ENCODE measurements at places on chromosomes 2 and 18.

- DNase-seq, result no peak
These were observed 740 bp downstream of the CHMP3 start for GRCh38 chr2:86562485-86562921.

- DNase-seq, result no peak
These were observed 89.9 kb upstream of the CD226 start for GRCh38 chr18:70037431-70038061.

DNA sequence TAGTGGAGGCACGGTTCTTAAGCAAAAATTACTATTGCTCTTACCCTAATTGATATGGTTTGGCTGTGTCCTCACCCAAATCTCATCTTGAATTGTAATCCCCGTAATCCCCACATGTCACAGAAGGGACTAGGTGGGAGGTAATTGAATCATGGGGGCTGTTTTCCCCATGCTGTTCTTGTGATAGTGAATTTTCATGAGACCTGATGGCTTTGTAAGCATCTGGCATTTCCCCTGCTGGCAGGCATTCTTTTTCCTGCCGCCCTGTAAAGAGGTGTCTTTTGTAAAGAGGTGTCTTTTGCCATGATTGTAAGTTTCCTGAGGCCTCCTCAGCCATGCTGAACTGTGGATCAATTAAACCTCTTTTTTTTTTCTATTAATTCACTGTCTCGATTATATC is 1691.8 kb upstream of the SLC39A10 start:
- no peak for DNase-seq

DNA sequence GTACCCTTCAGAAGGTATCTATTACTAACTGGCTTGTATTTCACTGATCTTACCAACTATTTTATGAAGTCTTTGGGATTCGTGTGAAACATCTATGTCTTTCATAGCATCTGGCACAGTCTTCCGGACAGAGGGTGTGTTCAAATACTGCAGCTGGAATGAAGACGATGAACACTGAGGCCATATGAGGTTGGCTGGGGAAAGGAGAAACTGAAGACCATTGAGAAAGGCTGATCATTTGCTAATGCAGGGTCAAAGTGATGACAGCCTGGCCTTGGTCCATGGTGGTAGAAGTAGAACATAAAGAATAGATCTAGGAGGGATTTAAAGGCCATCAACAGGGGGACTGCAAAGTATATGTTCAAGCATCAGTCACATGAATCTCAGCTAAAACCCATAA is 132.7 kb downstream of the CCBE1 start:
- no peak for DNase-seq

- DNase-seq, result no peak
These were observed 262.9 kb upstream of the CDH2 start for GRCh38 chr18:28439870-28440269.

DNA sequence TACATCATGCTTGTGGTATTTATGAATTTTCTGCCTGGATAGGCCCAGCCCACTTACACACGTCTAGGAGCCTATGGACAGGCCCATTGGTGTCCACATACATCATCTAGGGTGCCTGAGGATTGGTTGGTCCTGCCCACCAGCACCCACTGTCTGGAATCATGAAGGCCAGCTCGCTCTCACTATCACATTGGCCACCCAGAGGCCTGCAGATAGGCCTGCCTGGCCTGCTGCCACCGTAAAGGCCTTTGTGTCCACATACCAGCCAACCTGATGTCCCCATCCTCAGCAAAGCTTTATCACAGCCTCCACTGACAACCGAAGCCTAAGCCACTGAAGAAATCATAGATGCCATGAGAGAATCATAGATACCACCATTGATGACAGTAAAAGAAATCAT is 40.2 kb downstream of the METTL21A start:
- DNase-seq, result no peak

DNA sequence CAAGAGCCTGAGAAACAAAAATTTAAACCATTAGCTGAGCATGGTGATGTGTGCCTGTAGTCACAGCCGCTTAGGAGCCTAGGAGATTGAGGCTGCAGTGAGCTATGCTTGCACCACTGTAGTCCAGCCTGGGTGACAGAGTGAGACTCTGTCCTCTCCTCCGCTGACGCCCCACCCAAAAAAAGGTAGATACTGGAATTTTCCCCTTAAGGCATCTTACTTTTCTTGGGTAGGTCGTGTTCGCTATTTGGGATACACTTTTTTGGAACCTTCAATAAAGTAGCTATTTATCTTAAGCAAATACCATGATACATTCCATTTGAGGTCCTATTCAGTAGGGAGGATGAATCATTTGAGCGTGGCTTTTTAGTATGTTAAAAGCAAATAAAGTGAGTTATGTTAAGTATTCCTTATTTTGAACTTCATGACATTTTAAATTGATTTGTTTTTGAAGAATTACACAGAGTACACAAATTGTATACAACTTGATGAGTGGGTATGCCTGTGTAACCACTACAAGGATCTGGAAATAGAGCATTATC is 38.7 kb downstream of the RALBP1 start:
- DNase-seq, result peak; percentile 31

GRCh38 chr2:139031722-139032121 is 251.5 kb upstream of the NXPH2 start:
- DNase-seq, result no peak

- DNase-seq, result no peak
These were observed 6.4 kb upstream of the RBM44 start for GRCh38 chr2:237791977-237792727.

DNA sequence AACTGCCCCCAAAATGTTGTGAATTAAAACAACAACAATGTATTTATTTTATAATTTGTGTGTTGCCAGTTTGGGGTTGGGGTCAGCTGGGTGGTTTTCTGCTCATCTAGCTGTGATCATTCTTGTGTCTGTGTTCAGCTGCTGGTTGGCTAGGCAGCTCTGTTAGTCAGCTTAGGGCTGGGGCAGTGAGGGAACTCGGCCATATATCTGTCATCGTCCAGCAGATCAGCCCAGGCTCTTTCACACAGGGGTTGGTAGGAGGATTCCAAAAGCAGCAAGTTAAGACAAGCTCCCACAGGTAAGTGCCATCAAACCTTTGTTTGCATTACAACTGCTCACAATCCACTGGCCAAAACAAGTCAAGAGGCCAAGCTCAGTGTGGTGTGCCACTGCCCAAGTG is 121.5 kb downstream of the LPIN1 start:
- DNase-seq, result no peak

DNA sequence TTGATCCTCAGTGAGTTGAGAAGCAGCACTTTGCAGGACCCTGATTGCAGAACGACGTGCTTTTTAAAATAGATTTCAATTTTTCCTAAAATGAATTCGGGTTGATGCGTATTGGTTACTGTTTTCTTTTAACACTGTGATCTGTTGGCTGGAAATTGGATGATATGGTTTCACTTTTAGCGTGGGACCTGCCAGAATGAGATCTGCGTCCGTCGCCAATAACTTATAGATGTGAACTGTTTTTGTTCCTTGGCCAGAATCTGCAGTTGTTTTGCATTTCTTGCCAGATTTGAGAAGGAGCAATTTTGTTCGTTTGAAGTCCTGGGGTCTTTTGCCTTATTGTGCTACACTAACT is 703 bp downstream of the UGGT1 start:
- DNase-seq, result no peak

- DNase-seq, result no peak
These were observed 23.4 kb downstream of the SNTG2 start for GRCh38 chr2:974054-974453.

- DNase-seq, result peak; percentile 23
These were observed 1.5 kb downstream of the EFR3B start for GRCh38 chr2:25043241-25043867.

DNA sequence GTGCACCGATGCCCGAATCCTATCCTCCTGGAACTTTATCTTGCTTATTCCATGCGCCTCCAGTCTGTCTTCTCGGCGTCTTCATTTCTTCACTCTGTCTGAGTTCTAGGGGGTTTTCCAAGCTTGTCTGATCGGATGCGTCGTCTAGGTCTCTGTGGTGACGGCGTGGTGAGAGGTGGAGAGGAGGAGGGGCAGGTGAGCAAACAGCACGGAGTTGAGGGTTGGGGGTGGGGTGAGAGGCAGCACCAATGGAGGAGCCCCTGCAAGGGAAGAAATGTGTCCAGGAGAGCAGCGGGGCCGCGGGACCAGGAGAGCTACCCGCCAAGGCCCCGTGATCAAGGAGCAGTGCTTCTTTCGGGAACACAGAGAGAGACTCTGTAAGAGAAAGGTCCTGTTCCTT is 131.3 kb upstream of the TWIST2 start:
- DNase-seq, result no peak

DNA sequence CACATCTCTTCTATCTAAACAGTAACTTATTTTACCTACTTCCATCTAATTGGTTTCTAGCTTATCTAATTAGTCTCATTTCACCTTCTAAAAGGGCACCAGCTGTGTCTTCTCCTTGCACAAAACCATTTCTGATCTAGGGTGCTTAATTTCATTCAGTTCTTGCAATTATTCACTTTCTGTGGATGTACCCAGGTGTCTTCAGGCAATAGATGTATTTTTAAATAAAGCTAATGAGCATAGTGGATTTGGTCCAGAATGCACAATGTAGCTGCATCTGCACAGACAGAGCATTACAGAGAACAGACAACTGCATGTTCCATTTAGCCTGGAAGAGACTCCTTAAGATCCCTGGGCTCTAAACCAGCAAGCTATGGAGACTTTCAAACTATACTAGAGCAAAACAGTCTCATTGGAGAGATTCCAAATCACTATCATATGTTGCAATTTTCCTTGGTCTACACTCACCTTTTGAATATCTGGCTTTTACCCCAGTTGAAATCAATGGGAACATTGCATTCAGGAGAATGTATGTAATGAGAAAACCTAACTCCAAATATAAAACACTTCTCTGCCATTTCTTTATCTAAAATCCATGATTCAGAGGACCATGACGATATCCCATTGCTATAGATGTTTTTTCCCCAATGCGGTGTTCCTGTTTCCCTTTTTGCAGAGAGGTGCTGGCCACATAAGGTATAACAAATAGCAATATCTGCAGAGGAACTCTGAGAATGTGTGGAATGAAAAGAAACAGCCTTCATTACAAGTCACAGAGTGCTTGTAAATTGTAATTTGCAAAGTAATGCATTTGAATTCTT is 3.5 kb upstream of the RFX8 start:
- no peak for DNase-seq

GRCh38 chr2:157743051-157743450 is 114.4 kb upstream of the ACVR1C start:
- DNase-seq, result no peak

GRCh38 chr18:23137788-23138216 is 2.5 kb downstream of the CABLES1 start:
- no peak for DNase-seq

GRCh38 chr2:29401994-29402393 is 286.8 kb downstream of the CLIP4 start:
- DNase-seq, result no peak

GRCh38 chr2:54597153-54597848 is 126.2 kb upstream of the EML6 start:
- DNase-seq, result no peak

DNA sequence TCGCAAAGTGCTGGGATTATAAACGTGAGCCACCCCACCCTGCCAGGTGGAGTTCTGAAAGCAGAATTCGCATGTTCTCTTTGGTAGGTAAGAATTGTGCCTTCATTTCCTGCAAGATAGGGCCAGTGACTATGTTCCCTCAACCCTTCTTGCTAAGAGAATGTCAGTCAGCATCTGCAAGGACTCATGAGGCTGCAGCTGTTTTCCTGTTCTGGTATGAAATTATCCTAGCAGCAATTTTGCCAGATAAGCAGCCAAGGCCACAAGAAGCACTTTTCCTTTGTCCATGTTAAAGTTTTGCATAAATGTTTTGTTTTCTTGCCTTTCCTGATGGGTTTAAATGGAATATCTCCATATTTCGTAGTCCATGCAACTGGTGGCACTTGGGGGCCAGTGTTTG is 6.8 kb upstream of the ARHGAP28 start:
- no peak for DNase-seq

DNA sequence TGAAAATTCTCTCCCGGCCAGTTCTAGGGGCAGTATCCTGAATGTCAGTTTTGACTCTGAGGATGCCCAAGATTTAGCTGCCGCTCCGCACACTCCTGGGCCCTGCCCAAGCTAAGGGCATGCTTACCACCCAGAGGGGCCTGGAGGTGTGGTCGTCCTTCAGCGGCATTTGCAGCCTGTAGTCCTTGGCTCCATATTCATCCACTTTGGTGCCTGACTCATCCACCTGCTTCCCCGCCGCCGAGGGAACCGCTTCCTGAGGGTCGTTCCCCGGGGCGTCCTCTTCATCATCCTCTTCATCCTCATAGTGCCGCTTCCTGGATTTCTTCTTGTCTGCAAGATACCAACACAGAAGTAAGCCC is 577 bp downstream of the ERCC3 start:
- no peak for DNase-seq

GRCh38 chr2:151056870-151057269 is 204.8 kb downstream of the RBM43 start:
- DNase-seq, result no peak

DNA sequence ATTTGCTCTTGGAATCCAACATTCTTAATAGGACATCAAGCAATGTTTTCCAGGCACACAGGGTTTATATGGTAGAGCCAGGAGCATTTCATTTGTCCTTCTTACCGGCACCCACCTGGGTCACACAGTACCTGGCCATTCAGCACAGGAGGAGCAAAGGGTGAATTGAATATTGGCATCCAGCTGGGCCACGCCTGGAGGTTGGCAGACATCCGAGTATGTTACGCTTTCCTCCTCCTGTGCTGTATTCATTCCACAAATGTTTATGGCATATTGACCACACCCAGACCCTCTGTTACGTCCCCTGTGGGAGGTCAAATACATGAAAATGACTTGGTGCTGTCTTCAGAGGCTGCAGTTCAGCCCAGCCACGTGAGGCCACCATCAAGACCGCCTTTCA is 206.2 kb downstream of the RTP5 start:
- DNase-seq, result no peak

GRCh38 chr2:9110893-9111569 is 95.6 kb upstream of the ASAP2 start:
- DNase-seq, result no peak

- no peak for DNase-seq
These were observed 54.5 kb upstream of the BIN1 start for GRCh38 chr2:127161176-127162136.

DNA sequence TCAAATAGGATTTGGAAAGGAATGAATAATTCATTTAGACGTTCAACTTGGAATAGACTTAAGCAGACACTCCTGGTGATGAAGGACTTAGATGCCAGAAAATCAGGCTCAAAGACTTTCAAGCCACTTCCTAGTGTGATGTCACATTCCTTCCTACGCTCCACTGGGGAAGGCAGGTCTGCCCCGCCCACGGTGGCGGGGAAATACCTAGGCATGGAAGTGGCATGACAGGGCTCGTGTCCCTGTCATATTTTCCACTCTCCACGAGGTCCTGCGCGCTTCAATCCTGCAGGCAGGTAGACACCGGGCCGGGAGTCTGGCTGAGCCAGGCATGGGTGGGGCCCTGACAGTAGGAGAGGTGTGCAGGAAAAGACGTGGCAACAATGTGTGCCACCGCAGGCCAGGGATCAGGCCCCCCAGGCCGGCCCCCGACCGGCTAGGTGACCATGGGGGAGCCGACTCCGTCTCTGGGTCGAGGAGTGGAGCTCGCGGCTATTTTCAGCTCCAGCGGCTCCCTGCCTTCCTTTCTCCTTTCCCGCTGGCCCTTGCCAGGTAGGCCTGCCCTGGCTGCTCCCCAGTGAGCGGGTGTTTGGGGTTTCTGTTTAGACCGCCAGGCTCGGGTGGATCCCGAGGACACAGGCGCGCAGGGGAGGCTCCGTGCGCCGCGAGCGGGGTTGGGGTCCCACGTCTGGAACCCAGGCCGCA is at the start of gene IL1RL2:
TSS of gene IL1RL2 (plus strand) at position 233 of the 705 bp plus-strand sequence. CDS start 845 bp downstream, outside the sequence.
- DNase-seq, result no peak
